ENCODE measurements at places on chromosomes 16 and 17.

GRCh38 chr17:44414394-44415155, 25.1 kb upstream of the ITGA2B start:
- DNase-seq = no peak

GRCh38 chr16:69131167-69131838, 1.1 kb downstream of the CHTF8 start:
- peak; percentile 52 for DNase-seq

GRCh38 chr17:34712481-34713195, 133.3 kb downstream of the TMEM132E start:
- DNase-seq = no peak

GRCh38 chr17:50559674-50560184, 786 bp upstream of the CACNA1G start:
- peak; percentile 55 for DNase-seq

- no peak for DNase-seq
Measured at GRCh38 chr16:23699100-23699499, 13.9 kb downstream of the ERN2 start.

- no peak for DNase-seq
Measured at GRCh38 chr16:86046026-86046425, 147.1 kb downstream of the IRF8 start.

All from fibroblast of skin of right biceps (primary cell).